HuH-7.5 (cell line): ENCODE measurements at places on chromosomes 12 and 14.

DNA sequence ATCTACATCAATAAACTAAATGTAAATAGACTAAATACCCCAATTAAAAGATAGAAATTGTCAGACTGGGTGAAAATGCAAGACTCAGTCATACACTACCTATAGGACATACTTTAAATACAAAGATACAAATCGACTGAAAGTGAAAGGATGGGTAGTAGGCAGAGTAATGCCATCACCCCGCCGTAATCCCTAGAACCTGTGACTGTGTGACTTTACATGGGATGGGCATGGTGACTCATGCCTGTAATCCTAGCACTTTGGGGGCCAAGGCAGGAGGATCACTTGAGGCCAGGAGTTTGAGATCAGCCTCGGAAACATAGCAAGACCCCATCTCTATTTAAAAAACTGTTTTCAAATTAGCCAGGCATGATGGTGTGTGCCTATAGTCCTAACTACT is 2.6 kb upstream of the EVL start:
- no peak for DNase-seq

GRCh38 chr12:98439981-98440581 is 75.3 kb upstream of the TMPO start:
- DNase-seq, result no peak

DNA sequence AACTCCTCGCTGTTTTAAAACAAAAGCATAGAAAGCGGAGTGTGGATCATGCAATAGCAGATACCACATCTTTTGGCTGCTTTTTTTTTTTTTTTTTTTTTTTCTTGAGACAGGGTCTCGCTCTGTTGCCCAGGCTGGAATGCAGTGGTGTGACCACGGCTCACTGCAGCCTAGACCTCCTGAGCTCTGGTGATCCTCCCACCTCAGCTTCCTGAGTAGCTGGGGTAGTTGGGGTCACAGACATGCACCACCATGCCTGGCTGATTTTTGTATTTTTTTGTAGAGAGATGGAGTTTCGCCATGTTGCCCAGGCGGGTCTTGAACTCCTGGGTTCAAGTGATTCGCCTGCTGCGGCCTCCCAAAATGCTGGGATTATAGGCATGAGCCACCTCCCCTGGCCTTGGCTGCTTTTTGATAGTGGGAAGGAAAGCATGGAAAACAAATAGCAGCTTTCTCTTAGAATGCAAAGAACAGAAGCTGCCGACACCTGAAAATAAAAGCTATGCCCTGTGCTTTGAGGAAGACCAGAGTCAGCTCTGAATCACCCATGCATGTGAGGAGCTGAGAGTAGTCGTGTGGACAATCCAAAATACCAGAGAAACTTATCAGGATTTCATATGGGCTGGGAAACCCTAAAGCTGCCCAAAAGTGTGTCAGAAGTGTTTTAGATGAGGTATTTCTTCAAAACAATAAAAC is 3.6 kb upstream of the ELK3 start:
- DNase-seq, result no peak

DNA sequence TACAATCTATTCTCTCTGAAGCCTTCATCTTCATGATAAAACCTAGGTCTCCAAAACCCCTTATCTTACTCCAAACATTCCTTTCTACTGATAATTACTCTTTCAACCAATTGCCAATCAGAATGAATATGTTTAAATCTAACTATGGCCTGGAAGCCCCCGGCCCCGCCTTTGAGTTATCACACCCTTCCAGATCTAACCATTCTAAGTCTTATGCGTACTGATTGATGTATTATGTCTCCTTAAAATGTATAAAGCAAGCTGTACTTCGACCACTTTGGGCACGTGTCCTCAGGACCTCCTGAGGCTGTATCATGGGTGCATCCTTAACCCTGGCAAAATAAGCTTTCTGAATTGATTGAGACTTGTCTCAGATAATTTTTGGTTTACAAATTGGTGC is 14.4 kb downstream of the PABPN1 start:
- no peak for DNase-seq

- no peak for DNase-seq
Measured at GRCh38 chr12:70590549-70591226, 46.5 kb downstream of the PTPRB start.

DNA sequence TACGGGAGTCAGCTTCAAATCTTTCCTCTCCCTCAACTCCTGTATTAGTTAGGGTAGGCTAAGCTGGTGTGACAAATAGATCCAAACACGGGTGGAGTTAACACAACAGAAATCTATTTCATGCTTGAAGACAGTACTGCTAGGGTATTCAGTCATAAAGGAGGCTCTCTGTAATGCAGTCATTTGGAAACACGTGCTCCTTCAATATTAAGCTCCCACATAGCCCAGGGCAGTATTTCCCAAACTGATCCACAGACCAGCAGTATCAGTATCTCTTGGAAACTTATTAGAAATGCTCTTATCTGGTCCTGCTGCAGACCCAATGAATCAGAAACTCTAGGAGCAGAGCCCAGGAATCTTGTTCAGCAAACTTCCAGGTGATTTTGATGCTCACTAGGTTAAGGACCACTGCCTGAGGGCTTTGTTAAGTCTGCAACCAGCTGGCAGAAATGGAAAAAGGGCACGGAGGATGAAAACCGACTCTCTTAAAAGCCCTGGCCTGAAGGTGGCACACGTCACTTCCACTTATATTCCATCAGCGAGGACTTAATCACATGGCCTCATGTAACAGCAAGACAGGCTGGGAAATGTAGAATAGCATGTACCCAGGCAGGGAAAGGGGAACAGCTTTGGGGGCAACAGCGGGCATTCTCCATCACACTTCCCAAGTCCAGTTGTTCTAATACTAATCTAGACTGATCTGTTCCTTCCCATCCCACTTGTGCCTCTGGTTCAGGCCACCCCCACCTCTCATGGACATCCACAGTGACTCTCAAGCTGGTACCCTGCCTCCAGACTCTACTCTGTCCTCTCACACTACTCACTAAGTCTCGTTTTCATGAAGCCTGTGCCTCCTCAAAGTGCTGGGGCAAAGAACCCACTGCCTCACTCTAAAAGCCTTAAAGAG is 38.2 kb upstream of the RIC8B start:
- DNase-seq, result no peak

DNA sequence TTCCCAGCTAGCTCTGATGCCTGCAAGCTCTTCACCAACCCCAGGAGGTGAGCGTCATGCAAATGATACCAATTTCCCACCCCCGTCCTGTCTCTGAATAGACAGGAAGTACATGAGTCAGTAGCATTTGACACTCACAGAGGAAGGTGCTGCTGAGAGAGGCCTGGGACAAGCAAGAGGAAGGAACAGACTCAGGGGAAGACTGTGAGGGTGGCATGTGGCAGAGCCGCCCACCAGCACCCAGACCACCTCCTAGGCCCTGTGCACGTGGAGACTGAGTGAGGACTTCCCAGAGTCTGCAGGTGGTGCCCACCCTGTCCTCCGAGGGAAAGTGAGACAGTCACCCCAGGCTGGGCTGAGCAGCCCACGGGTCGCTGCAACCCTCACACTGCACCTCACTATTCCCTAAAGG is 199.5 kb upstream of the SFSWAP start:
- no peak for DNase-seq

GRCh38 chr12:130086797-130087196 is 75.5 kb upstream of the FZD10 start:
- no peak for DNase-seq

- DNase-seq, result no peak
Measured at GRCh38 chr12:39622306-39622705, 2.7 kb upstream of the ABCD2 start.

DNA sequence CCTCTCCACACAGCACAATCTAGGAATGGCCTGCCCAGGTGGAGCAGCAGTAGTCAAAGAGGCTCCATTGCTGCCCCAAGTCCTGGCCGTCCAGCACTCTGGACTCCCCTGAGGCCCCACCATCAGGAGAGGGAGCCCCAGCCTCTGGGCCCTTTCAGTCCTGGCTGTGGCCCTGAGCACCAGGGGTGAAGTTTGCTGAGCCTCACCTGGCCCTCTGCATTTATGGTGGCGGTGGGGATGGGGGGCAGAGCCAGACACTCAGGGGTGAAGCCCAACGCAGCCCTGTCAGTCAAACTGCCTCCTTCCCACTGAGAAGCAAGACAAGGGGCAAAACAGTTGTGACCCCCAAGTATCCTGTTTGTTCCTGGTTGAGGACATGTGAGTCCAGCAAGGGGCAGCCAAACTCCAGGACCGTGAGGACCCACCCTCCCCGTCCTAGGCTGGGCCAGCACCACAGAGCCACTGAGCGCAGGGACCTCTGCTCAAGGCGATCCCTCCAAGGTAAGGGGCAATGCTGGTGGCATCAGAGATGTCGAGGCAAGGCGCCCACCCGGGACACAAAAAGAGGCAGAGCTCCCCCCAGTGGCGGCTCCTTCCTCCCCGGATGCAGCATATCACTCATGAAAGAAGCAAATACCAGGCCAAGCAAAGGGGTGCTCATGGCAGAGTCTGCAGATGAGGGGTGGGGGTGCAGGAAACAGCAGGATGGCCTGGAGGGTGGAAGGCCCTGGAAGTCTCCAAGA is 4.8 kb upstream of the AMN start:
- peak; percentile 86 for DNase-seq

GRCh38 chr12:122545855-122546254 is 18.8 kb downstream of the KNTC1 start:
- no peak for DNase-seq

DNA sequence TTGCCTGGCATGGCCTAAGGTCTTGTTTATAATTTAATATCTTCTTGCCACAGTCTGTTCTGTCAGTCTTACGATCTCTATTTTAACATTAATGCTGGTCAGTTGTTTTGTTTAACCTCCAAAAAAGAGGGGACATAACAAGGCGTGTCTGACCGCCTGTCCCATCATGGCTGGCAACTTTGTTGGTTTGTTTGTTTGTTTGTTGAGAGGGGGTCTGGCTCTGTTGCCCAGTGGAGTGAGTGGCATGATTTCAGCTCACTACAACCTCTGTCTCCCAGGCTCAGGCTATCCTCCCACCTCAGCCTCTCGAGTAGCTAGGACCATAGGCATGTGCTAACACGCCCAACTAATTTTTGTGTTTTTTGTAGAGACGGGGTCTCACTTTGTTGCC is 36.1 kb upstream of the ITPR2 start:
- DNase-seq, result no peak

DNA sequence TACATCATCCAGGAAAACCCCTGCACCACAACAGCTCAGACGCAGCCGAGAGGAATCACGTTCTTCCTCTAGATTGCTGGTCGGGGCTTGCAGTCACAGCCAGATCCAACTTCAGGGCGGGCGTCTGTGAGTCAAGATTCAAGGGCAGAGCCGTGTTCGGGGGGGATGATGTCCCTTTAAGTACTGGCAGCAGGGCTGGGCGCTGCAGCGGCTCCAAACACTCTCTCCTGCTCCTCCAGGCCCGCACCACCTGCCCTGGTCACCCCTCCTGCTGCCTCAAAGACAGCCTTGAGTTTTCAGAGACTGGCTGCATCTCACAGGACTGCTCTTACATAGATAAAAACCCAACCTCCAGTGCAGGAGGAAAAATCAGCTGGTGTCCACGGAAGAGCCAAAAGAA is 68.3 kb downstream of the KDM2B start:
- no peak for DNase-seq

DNA sequence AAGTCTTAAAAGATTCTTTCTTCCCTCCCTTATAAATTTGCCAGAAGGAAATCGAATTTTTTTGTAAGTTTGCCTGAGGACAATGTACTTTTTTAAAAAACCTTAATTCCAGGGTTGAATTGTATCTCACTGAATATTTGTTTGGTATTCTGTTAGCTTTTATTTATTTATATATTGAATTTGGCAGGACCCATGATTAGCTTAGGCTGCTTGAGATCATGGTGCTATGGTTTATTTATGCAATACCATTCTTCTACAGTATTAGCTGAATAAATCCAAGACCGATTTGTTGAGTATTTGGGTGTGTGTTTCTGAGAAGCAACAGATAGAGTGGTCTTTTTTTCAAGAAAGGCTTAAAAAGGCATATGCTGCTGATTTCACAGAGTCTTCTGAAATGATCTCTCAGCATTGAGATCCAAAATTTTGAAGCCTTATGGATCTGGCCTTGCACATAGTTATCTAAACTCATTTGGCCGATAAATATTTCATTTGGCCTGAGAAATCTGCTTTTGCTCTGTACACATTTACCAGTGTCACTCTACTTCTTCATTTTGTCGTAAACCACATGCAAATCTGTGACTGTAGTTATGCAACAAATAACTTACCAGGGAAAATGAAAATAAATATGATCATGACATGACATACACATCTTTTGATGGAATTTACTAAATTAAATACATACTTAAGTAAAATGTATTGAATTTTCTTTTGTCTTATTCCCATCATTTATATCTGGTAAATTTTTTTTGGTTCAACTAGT is 265.8 kb upstream of the FLRT2 start:
- DNase-seq, result no peak

- no peak for DNase-seq
Measured at GRCh38 chr12:95200128-95200894, 17.0 kb downstream of the FGD6 start.

DNA sequence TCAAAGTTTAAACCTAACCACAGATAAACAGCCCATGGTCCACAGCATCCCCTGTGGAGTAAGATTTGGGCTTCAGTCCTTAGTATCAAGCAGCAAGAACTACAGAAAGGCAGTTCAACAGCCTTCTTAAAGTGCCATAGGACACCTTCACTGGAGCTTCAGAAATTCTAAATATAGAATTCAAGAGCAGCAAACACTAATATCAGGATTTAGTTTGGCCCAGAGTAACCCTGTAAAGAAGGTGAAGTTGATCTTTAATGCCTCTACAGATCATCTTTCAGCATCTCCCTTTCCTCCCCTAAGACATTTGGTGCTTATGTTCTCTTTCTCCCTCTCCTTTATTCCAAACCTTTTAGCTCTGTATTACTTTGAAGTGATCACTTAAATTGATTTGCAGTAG is 59.5 kb upstream of the ARHGAP5 start:
- DNase-seq, result no peak

- DNase-seq, result no peak
Measured at GRCh38 chr14:83419420-83419819, 1885.8 kb upstream of the SEL1L start.

DNA sequence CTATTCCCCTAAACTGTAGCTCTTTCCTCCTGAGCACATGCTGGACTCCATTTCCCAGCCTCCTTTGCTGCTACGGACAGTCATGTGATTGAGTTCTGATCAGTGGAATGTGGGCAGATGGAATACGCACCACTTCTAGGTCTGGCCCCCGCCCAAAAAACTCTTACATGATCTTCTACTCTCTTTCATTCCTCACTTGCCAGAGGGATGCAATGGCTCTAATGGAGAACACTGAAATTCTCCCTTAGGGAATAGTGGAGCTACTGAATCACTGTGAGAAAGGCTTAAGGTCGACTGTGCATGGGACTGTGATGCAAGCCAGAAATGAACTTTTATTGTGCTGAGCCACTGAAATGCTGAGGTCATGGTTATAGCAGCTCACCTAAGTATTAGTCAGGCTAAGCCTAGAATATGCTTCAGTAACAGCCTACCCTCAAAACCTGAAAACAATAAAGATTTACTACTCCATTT is 13.0 kb upstream of the TMED2 start:
- no peak for DNase-seq
